Esophagus mucosa (tissue), 1 donor: ENCODE measurements at places on chromosomes 2 and 18. TPM values are rescaled to one million over a fixed set of nuclear protein-coding genes. Genes with fewer than 3 reads are reported as not detected.
A peak's percentile ranks its signal among the peaks of the same experiment; 100 is the strongest.

- ATAC-seq: no peak
These were observed 67.7 kb upstream of the ARHGAP28 start for GRCh38 chr18:6661692-6662415.

GRCh38 chr2:188524519-188525113, 232.9 kb downstream of the GULP1 start:
- peak; percentile 68 for ATAC-seq

DNA sequence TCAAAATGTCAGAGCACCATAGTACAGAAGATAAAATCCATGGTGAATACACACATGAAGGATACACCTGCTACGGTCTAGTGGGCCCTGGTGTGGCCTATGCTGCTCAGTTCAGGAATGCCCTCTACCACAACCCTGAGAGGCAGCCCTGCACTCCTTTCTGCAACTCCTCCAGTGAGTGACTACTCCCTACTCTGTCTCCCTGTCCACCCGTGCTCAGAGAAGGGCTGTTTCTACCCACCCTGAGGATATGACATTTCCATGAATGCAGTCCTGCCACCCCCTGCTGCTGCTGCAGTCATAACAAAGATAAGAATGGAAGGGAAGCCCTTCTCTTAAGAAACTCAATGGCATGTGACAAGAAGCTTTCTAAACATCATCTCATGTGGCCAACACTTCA, 137.0 kb downstream of the EN1 start:
- no peak for ATAC-seq

- peak; percentile 19 for ATAC-seq
These were observed 2.1 kb upstream of the CLIP4 start for GRCh38 chr2:29113027-29113686.

- no peak for ATAC-seq
These were observed 17.4 kb downstream of the SEMA4F start for GRCh38 chr2:74671479-74671878.

DNA sequence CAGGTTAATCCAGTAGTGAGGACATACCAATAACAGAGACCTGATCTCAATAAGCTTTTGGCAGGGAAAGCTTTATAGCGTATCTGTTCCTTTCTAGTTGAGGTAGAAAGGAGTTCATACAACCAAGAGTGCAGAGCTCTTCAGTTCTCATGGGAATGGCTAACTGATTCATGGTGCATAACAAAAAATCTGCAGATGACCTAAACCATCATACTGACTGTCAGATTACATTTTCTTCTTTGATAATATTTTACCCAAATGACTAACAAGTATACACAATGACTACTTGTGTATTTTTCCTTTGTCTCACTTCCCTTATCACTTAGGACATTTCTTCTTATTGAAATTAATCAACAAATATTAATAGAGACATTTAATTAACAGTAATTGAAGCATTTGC, 140.0 kb upstream of the SERTAD2 start:
- no peak for ATAC-seq

- ATAC-seq: no peak
These were observed 30.7 kb upstream of the FRZB start for GRCh38 chr2:182897137-182897536.

GRCh38 chr18:74040459-74041332, 106.9 kb downstream of the FBXO15 start:
- peak; percentile 53 for ATAC-seq

DNA sequence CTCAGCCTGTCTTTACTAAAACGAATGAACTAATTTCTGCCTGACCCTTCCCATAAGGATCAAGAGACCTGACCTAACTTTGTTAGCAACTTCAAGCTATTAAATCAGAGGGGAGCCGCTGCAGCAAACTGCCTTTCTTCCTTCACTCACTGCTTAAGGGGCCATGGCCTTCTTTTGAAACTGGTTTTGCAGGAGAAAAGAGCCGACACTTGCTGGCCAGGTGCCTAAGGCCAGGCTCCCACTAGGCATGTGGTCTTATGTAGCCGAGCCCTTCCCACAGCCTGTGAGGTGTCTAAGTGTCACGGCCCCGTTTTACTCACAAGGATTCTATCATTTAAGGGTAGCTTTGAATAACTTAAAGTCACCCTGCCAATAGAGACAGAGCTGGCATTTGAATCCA, 130.8 kb downstream of the ZNF236 start:
- ATAC-seq: no peak

DNA sequence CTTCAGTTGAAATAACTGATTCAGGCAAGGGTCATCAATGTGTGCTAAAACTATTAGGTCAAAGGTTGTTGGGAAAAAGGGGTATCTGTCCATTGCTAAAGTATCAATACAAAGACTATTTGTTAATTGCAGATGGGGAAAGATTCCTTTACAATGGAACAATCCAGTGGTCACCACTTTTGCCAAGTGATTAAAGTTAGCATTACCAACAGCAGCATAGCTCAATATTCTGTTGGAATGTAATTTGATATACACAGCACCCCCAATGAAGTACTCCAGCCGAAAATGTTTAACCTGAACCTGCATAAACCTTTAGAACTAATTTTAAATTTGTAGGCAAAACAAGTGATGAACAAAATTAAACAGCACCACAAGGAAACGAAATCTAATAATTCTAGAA, 191.0 kb downstream of the TCF4 start:
- no peak for ATAC-seq

DNA sequence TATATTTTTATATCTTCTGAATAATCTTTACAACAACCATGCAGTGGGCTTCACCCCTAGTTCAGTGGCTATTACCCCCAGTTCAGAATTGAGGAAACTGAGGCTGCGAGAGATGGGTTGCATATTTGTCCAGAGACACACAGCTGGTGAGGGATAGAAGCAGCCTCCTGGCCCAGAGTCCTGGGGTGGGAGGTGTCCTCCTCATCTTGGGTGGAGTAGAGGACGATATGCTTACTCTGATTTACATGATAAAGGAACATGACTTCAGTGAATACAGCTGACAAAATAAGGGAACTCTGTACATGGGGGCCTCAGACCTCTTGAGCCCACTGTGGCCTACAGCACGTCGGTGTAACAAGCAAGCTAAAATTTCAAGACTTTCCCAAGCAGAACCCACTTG, 214.7 kb downstream of the FBXO15 start:
- ATAC-seq: no peak

DNA sequence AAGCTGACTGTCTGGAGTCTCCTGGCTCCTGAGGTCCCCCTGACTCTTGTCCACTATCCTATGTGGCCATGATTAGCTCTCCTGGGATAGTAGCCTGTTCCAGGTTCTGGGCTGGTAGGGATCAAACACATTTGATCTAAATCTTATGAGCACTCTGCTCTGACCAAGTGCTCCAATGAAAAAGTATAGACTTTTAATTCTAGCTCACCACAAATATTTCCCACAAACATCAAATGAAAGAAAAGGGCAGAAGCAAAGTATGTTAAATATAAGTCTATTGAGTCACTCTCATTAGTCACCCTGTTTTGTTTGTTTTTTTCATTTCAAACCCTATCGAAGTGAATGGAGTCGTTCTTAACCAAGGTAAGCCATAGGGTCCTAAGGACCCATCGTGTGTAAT, 39.7 kb upstream of the NEDD4L start:
- ATAC-seq: no peak

GRCh38 chr18:4400911-4401310, 54.2 kb downstream of the DLGAP1 start:
- ATAC-seq: no peak

DNA sequence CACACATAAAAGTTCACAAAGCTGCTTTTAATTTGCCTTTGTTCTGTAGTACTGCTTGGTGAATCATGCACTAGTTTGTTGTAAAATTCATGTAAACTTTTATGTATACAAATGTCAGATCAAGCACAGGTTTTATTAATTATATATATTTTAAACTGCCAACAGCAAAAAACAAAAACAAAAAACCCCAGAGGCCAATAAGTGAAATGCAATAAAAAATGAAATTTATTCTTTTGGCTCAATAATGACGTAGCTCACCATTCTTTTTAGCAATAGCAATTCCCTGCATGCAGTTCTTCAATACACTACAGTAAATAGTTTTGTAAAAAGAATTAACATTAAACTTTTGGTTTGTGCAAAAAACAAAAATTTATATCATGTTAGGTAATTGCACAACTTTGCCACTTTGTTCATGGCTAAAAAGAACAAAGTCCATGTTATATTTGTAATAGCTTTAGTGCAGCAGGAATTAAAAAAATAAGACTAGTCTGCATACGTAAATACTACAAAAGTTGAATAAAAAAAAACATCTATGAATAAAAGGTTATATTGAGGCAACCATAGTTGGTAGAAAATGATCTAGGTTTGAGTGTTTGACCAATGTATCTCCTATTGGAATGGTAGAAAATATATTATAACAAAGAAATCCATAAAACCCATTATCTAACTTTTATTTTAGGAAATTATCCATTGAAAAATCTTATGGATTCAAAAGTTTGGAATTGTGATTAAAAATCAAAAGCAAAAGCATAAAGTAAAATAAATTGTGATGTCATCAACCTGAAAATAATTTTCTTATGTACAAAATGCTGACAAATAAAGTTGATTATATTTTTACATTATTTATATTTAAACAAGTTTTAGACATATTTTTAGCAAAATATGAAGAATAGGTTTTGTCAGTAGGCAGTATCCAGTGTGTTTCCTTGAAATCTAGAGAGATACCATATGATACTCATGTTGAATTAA, 115.6 kb downstream of the SCN3A start:
- ATAC-seq: no peak

DNA sequence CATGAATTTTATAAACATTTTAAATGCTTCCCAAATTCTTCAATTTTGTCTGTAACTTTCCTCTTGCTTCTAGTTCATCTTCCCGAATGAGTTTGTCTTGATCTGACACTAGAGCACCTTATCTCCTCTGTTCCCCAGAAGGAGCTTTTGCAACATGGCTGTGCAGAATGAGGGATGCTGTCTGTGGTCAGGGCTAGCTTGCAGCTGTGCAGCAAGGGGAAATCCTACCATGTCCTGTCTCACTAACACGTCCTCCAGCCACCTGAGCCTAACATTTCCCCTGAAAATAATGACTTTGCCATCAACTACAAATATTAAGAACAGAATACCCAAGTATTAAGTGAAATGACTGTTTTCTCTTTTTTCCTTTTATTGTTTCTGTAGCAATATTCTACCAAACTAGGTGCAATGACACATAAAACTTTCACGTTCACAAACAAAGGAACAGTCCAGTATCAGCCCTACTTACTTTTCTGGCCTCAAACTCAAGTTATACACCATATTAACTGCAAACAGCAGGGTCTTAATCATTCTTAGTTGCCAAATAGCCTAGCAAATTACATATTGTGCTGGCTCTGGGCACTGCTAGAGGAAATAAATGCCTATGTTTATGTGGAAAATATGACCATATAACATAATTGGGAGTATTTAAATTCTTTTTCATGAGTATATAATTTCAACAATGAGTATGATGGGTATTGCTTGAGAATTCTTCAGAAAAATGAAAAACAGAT, 423.3 kb downstream of the CMPK2 start:
- ATAC-seq: no peak

DNA sequence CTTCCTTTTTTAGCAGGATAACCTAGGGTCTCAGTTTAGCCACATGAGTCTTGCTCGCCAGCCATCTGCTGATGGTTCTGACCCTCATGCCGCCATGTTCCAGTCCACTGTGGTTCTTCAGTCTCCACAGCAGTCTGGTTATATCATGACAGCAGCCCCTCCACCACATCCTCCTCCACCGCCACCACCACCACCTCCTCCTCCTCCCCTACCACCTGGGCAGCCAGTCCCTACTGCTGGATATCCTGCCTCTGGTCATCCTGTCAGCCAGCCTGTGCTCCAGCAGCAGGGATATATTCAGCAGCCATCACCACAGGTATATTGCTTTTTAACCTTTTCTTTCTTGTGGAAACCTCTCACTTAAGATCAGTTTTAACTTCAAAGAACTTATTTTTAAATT, 89.9 kb upstream of the UBXN4 start:
- no peak for ATAC-seq

DNA sequence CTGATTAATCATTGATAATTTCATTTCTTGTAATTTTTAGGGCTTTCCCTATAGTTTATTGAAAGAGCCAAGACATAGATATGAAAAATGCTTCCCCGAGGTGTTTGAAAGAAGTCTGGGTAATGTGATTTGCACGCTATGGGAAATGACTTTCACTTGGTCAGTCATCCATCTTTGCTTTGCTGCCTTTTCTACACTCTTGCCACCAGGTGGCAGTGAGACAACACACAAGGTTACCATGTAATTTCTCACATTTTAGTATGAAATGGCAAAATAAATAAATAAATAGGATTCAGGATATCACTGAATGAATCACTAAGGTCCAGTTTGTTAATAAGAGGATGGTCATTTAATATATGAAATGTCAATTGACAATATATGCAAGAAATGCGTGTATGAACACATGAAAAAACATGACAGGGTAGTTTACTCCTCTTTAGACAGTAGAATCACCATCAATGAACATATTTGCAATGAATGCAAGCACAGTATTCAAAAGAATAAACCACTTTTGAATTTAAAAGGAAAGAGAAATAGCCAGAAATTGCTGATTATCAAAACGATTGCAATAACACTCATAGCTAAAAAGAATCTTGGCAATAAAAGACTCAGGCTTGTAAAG, 52.2 kb upstream of the KCNH7 start:
- ATAC-seq: no peak

GRCh38 chr18:72246076-72246475, 298.1 kb downstream of the CBLN2 start:
- no peak for ATAC-seq

- ATAC-seq: peak; percentile 78
These were observed 1.5 kb upstream of the MPPE1 start for GRCh38 chr18:11909591-11910026.

- ATAC-seq: no peak
These were observed 67.8 kb upstream of the MAP4K3 start for GRCh38 chr2:39504790-39505335.

DNA sequence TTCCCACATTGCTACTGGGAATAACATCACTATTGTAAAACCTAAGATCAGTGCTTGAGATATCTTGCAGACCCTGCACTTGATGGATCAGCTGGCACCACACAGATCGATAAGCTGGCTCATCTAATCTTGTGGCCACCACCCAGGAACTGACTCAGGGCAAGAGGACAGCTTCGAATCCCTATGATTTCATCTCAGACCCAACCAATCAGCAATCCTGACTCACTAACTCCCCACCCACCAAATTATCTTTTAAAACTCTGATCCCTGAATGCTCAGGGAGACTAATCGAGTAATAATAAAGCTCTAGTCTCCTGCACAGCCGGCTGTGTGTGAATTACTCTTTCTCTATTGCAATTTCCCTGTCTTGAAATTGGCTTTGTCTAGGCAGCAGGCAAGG, 11.3 kb upstream of the TEX44 start:
- ATAC-seq: no peak

The FER1L5 gene
- 0.16 TPM for total RNA-seq

The GAD1 gene
- 1.1 TPM for total RNA-seq

The ACVR1C gene
- 0.64 TPM for total RNA-seq

The ATOH8 gene
- 1.2 TPM for total RNA-seq

The ERICH2 gene
- total RNA-seq: not detected

The AGXT gene
- not detected for total RNA-seq

The ST8SIA5 gene
- total RNA-seq: not detected

The AQP12B gene
- not detected for total RNA-seq

The CROCC2 gene
- total RNA-seq: 0.12 TPM

The CFC1 gene
- total RNA-seq: not detected

The SMYD1 gene
- total RNA-seq: not detected
